ENCODE measurements at places on chromosomes 13 and 19.

GRCh38 chr13:72295153-72295552 lies 428.1 kb upstream of the DACH1 start:
- no peak for DNase-seq

GRCh38 chr19:30896554-30896953 lies 452.7 kb downstream of the TSHZ3 start:
- no peak for DNase-seq

DNA sequence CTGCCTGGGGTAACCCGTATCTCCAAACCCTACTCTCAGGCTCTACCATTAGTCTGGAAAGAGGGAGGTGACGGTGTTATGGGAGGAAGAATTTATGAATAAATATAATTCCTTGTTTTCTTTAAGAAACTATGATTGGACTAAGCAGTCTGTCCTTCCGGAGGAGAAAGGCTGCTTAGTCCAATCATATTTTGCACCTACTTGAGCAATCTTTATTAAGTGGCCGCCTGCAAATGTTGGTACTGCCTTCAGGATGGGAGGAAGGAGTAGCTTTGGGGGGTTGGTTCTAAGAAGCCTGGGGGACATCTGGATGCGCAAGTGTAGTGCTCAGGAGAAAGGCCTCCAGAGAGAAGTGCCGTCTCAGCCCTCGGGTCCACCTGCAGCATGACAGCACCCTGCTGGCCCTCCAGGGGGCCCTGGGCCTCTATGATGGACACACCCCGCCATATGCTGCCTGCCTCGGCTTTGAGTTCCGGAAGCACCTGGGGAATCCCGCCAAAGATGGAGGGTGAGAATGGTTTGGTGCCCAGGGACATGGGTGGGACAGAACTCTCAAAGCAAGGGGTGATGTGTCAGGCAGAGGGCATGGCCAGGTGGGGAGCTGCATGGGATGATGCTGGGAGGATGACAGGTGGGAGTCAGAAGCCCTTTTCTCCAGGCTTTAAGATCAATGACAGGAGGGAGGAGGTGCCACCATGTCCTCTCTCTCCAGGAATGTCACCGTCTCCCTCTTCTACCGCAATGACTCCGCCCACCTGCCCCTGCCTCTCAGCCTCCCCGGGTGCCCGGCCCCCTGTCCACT lies 4.1 kb downstream of the ACP4 start:
- no peak for DNase-seq

GRCh38 chr13:100423375-100423774 lies 165.2 kb downstream of the GGACT start:
- no peak for DNase-seq

DNA sequence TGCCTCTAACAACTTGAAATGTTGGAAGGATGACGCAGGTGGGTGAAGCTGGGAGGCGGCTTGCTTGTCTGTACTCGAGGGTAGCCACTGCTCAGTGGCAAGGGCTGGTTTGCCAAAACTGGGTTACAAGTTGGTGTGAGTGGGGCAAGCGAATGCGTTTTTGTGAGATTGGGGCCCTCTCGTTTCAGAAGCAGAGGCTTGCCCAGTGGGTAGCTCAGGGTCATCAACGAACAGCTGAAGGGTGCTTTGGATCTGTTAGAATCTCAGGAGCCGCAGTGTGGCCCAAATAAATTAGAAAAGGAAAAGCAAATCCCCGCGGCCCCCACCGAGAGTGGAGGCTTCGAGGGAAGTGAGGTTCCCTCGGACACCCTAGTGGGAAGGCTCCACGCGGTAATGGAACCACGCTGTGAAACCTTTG lies 7.3 kb downstream of the ATP4B start:
- no peak for DNase-seq

- DNase-seq: no peak
Observed at GRCh38 chr13:54611390-54611789, 1582.8 kb downstream of the OLFM4 start.

DNA sequence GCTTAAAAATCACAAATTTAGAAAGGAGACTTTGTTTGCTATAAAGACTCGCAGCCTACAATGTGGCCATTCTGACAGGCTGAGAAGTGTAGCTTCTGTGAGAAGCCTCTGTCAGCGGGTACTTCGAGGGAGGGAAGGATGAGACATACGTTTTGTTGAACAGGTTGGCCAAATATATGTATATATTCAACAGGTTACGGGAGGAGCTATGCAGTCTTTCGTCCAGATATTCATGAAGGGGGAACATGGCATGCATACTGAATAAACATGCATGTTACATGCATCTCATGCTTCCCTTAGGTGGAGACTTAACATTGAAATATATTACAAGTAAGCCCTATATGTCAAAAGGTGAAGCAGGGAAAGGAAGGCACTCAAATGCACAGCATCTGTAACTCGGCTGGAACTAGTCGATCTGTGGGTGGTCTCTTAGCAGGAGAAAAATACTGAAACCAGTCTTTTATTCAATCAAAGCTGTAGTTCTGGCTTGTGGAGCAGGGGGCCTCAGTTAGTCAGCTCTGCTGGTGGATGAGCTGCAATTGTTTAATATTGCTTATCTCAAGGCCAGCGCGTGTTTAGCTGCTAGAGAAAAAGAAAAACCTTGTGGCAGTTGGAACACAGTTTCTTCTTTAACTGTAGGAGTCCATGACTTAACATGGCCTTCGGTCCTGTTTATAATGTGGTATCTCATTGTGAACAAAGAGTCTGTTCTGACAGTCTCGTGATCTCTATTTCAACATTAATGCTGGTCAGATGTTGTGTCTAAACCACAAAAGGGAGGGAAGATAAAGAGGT lies 94.3 kb downstream of the FAM216B start:
- DNase-seq: no peak

GRCh38 chr13:110348309-110349105 lies 41.4 kb downstream of the COL4A2 start:
- DNase-seq: no peak

- no peak for DNase-seq
Observed at GRCh38 chr13:112326821-112327370, 49.3 kb upstream of the SPACA7 start.
